ENCODE measurements at places on chromosomes 12 and 14.

- no peak for DNase-seq
Measured at GRCh38 chr12:28104316-28104715, 85.9 kb upstream of the CCDC91 start.

DNA sequence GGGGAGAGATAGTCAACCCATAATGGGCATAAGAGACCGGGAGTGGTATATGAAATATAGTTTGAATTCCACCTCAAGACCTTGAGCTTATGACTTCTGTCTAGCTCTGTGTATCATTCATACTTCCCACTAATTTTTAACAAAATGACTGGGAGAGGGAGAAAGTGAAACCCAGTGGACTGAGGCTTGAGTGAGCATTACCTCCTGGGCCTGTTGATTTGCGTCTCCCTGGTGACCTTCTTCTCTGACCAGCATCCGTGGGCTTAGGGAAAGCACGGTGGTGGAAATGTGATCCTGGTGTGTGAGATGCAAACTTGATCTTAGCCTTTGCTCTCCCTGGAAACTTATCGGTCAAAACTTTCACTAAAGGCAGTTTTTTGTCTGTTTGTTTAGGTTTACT, 207.9 kb upstream of the BCL2L14 start:
- DNase-seq, result no peak

- no peak for DNase-seq
Measured at GRCh38 chr12:111149299-111149698, 219.6 kb downstream of the PHETA1 start.

DNA sequence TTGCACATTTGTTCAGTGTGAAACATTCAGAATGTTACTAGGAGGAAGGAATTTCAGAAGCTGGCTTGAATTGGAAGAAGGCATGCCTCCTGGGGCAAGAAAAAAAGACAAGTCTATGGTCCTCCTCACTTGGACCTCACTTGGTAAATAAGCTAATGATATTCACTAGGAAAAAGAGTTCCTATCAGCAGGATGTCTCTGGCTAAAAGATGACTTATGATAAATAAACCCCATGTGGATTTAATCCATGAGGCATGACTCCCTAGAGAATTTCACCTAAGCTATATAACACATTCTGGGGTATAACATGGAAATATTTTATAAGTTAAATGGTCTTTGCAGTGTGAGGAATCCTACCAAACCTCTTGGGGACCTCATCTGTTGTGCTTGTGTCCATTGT, 199.9 kb downstream of the LRIG3 start:
- DNase-seq, result no peak

- no peak for DNase-seq
Measured at GRCh38 chr14:102610968-102611811, 18.7 kb downstream of the RCOR1 start.

DNA sequence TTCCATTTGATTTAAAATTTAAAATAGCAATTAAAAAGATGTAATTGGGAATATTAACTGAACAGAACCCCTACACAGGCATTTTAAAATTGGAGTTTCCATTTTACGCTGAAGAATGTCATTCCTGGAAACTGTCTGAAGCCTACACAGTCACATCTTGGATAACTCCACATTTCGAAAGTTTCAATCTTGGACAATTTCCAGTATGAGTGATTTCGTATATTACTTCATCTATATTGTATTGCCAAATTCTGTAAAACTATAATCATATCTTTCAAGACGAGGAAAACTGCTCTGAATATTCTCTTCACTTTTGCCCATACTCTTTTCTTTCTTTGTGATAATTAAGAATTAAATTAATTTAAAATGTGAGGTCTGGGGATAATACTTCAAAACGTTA, 194.2 kb upstream of the ABCD2 start:
- no peak for DNase-seq

GRCh38 chr14:72844524-72844923, 49.4 kb downstream of the DPF3 start:
- no peak for DNase-seq

DNA sequence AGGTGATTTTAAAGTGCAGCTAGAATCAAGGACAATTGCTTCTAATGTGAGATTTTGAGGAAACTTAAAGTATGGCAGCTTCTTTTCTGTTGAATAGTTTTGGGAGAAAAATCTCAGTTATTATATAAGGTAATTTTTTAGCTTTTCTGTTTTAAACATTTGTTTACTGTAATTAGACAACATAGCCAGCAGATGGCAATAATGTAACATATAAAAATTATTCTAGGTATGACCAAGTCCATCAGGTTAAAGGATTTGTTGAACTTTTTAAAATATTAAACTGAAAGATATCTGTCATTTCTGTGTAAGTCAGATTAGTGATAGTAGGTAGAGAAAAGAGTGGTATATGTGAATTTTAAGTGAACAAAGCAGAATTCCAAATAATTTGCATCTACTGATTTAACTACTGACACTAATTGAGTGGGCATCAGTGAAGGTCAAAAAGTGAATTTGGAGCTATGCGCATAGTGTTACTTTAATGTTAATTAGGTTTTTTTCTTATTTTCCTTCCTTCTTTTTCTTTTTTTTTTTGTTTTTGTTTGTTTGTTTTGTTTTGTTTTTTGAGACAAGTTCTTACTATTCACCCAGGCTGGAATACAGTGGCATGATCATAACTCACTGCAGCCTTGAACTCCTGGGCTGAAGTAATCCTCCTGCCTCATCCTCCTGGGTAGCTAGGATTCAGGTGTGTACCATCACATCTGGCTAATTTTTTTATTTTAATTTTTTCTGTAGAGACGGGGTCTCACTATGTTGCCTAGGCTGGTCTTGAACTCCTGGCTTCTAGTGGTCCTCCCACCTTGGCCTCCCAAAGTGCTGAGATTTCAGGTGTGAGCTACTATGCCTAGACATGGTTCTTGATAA, 18.6 kb downstream of the PRORP start:
- DNase-seq, result no peak

- no peak for DNase-seq
Measured at GRCh38 chr12:113762882-113763816, 203.0 kb downstream of the RBM19 start.

GRCh38 chr12:58270966-58271705, 329.8 kb downstream of the ATP23 start:
- DNase-seq, result no peak
